ENCODE measurements at places on chromosomes 1 and 21.

DNA sequence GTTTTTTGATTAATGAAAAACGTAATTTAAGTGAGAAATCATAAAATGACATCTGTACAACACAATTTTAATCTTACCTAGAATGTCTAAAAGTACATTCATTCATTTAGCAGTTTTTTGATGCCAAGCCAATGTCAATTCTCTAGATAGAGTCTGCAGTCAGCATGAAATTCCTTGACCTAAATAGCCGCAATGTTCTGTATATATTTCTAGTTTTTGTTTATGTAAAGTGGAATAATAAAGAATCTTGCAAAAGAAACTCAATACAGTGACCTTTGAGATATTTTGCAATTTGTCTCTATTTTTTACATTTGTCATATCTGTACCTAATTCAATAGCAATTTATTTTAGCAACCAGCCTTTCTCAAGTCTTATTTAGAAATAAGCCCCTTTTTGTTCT is 176.0 kb downstream of the ATP6V1G3 start:
- no peak for DNase-seq

GRCh38 chr1:176058686-176059085 is 148.4 kb downstream of the COP1 start:
- no peak for DNase-seq

DNA sequence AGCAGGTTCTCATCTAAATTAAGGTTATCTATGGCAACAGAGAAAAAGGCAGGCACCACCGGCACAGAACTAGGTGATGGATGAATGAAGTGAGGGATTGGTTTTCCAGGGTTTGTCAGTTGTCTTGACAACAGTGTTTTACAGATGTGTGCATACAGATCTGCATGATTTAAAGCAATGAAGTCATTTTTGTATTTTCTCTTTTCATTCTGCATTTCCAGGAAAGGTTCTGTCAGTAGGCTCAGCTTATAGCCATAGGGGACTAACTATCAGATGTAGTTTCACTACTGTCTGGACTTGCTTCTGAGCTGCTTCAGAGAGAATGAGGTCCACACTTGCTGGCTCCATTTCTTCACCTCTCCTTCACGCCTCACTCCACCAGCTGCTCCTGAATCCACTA is 98.2 kb upstream of the LMO4 start:
- no peak for DNase-seq

DNA sequence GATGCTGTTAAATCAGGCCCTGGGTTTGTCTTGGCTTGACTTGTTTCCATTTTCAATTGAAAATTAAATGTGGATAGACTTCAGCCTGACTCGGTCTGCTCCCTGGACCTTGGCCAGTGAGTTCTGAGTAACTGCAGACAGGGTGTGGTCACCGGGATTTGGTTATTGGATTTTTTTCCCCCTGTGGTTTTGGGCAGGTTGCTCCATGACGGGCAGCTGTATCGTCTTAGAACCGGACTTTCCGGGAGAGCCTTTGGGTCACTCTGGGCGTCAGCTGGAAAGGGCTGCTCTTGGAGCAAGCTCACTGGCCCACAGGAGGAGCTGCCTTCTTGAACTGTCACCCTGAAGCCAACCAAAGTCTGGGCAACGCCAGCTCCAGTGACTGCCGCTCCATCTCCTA is 75.0 kb downstream of the CLIC6 start:
- DNase-seq = no peak

Measured in activated CD4-positive, alpha-beta T cell treated with anti-CD3 and anti-CD28 coated beads, Interleukin-2, amount 50 U/mL, for 48 hours (primary cell).